ENCODE measurements at places on chromosomes 5 and 9. TPM values are rescaled to one million over a fixed set of nuclear protein-coding genes. Genes with fewer than 3 reads are reported as not detected.

Gene PCDHGA8
- 2.4 TPM for total RNA-seq

Gene SPINK6
- not detected for total RNA-seq

Gene TMEM232
- total RNA-seq, result 2.5 TPM

Gene WDR38
- not detected for total RNA-seq

Gene HEMGN
- 0.83 TPM for total RNA-seq

GRCh38 chr9:107285286-107285685, 2.2 kb downstream of the RAD23B start:
- no peak for DNase-seq

DNA sequence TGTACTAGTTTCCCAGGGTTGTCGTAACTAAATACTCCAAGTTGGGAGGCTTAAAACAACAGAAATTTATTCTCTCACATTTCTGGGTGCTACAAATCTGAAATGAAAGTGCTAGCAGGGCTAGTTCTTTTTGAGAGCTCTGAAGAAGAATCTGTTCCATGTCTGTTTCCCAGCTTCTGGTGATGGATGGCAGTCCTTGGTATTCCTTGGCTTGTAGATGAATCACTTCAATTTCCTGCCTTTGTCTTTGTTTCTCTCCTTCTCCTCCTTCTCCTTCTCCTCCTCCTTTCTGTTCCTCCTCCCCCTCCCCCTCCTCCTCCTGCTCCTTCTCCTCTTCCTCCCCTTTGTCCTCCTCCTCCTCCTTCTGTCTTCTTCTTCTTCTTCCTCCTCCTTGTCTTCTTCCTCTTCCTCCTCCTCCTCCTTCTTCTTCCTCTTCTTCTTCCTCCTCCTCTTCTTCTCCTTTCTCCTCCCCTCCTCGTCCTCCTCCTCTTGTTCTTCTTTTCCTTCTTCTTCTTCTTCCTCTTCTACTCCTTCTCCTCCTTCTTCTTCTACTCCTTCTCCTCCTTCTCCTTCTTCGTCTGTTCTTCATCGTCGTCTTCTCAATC, 104.7 kb upstream of the ANKRD55 start:
- DNase-seq, result no peak

DNA sequence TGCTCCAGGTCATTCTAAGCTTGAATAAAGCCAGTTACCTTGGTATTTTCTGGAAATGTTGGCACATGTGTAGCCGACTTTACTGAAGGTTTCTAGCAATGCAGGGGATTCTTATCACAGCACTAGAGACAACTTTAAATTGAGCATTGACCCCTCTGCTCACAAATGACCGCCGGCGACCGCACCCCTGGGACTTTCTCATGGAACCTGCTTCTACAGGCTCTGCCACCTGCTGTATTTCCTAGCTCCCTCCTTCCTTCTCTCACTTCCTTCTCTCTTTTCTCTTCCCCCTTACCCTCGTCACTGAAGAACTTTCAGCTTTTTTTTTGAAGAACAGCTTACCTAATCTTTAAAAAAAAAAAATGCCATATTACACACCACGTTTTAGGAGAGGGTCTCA, 30.9 kb upstream of the DAB2 start:
- DNase-seq, result no peak

- no peak for DNase-seq
Measured at GRCh38 chr5:69525490-69525889, 32.9 kb downstream of the OCLN start.

DNA sequence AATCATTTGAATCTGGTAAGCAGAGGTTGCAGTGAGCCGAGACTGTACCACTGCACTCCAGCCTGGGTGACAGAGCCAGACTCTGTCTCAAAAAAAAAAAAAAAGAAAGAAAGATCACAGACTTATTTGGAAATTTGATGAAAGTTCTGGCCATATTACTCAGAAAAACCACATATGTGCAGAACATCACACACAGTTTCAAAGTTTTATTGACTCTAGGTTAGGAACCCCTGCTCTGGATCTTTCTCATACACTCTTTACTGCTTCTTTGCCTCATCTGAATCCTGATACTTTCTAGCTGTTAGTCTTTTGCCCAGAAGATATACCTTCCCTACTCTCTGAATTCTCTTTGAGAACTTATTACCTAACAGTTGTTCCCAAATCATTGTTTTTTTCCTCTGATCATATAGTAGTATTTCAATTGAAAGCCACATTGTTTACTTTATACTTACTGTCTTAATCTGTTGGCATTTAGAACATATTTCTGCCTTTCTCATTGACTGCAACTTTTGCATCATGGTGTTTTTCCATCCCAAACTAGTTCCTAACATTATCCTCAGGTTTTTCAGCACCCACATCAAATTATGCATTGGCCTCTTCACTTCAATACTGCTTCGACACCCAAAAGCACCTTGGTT, 68.7 kb downstream of the LNPEP start:
- DNase-seq, result no peak

- DNase-seq, result no peak
Measured at GRCh38 chr9:90965226-90966030, 163.8 kb downstream of the SYK start.

DNA sequence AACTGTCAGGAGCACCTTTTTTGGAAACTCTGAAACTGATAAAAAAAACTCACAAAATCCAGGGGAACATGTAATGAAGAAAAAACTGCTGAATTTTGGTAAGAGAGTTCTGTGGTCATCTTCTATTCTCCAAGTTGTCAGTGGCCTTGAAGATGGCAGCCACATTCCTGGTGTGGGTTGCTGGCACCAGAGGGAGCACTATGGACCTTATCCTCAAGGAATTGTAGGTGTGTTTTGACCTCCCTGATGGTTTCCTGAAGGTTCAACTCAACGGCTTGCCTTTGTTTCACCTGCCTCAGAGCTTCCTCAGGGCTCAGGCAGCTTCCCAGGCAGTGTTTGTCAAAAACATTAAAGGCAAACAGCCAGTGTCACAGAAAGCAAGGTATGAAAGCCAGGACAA, 2.2 kb upstream of the SLC38A9 start:
- no peak for DNase-seq

DNA sequence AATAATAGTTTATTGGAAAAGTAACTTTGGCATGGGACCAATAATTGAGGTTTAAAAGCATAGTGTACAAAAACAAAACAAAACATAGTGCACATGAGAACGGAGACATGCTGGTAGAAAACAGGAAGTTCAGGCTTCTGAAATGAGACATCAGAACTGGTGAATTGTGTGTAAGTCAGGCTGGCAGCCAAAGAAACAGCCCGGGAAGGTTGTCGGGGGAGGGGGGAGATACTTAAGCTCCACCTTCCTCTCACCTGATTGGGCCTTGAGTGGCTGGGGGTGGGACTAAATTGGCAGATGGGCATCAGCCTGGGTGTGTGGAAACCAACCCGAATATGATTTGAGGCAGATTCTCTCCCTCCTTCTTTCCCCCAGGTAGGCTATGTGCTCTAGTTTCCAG, 256.3 kb downstream of the SMARCA2 start:
- DNase-seq, result no peak

GRCh38 chr5:160466116-160466515, 44.5 kb downstream of the PTTG1 start:
- DNase-seq, result no peak

DNA sequence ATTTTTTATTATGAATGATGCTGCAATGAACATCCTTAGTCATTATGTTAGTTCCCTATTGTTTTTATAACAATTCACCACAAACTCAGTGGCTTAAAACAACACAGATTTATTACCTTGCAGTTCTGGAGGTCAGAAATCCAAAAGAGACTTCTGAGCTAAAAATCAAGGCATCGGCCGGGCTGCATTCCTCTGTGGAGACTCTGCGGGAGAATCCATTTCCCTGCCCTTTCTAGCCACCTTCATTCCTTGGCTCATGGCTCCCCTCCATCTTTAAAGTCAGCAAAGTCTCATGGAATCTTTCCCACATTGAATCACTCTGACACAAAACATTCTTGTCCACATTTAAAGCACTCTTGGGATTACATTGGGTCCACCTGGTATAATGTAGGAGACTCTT, 38.6 kb downstream of the SNX18 start:
- DNase-seq, result no peak

GRCh38 chr9:108002371-108002956, 512.9 kb upstream of the KLF4 start:
- no peak for DNase-seq

GRCh38 chr9:124342776-124343485, 72.3 kb downstream of the PSMB7 start:
- no peak for DNase-seq

DNA sequence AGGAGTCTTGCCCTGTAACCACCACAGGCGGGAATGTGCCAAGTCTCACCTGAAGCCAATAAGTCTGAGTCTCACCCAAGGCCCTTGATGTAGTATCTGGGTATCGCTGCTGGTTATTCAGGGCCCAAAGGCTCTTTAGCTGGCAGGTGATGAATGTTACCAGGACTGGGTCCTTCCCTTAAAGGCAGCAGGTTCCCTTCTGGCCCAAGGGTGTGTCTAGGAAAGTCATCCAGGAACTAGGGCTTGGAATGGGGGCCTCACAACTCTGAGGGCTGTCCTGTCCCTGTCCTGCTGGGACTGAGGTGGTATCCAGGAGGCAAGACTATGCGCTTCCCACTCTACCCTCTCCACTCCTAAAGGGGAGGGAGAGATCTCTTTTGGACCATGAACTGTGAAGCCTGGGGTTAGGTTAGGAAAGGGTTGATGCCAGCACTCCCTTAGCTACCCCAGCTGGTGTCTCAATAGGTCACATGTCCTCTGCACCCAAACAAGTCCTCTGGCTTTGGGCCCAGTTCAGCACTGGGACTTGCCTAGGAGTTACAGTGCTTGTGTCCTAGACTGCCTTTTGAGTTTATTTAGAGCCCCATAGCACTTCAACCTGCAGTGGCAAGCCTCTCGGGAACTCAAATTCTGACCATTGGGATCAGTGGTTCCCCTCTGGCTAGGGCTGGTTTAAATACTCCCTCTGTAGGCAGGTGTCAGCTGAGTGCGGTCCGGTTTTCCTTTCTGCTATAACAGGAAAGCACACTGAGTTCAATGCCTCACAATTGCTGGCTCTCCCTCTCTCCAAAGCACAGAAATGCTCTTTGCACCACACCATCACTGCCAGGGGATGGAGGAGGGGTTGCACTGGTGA, 22.5 kb upstream of the RANBP3L start:
- DNase-seq, result no peak

- no peak for DNase-seq
Measured at GRCh38 chr5:107806705-107807104, 136.0 kb upstream of the EFNA5 start.

DNA sequence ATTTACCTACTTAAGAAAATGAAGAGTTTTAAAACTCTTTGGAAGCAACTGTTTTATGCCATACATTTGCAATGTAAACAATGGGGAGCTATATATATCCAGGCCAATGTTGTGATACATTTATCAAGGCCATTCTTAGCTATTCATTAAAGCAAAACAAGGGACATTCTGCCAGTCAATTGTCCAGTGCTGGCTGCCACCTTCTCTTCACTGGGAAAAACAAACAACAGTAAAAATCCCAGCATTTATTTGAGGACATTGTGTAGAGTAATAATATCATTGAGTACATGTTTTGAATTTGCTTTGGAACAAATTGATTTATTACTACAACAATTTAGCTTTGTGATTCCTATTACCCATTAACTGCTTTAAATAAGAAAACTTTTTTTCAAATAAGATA, 1107.4 kb downstream of the DTWD2 start:
- no peak for DNase-seq

DNA sequence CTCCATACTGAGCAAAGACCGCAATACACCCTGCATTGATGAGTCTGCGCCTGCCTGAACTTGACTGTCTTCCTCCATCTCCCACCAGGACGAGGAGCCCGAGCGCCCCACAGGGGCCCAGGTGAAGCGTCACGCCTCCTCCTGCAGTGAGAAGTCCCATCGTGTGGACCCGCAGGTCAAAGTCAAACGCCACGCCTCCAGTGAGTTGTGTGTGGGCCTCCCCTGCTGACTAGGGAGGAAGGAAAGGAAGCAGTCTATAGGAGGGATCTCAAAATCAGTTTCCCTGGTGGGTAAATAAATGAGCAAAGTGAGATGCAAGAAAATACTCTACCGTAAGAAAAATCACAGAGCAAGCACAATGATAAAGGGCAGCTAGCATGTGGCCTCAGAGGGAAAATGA, 22.8 kb upstream of the GRPEL2 start:
- DNase-seq, result no peak

DNA sequence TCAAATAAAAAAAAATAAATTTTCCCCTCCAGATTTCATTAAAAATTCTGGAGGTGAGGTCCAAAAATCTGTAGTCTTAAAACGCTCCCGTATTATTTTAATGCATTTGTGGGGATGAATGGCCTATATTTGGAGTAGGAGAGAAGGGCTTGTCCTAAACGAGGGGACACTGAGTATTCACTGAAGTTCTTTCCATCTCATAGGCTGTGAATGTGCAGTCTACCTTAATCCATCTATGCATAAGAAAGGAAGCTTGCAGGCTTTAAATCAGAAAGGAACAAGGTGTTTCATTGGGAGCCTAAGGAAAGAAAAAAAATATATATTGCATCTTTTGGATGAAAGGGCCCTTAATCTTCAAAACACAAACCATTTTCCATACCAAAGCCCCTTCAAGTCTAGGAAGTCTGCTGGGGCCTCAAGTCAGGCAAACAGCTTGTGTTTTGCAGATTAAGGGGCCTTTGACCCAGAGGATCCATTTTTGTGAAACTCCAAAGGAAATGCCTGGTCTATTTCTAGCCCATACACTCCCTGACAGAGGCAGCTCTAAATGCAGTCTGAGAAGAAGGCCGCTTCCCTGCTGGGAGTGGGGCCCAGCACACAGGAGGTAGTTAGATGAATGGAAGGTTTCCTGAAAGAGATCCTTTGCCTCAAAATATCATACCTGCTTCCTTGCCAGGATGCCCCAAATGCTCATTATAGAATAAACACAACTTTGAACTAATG, 35.6 kb downstream of the BRINP1 start:
- DNase-seq, result no peak

DNA sequence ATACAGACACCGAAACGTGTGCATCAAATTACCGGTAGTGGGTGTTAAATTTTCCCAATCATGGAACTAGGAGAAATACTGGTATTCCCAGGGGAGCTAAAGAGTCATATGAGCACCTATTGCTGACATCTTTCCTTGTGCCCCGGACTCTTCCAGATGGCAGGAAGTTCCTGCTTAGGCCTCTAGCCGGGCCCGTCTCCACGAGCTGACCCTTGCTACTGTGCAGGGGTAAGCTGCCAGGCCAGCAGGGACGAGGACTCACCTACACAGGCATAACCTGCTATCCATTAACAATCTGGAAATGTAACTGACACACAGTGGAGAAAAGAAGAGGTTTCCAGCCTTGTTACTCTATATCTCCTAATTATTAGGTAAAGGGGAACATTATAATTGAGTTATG, 16.2 kb upstream of the SSBP2 start:
- no peak for DNase-seq

DNA sequence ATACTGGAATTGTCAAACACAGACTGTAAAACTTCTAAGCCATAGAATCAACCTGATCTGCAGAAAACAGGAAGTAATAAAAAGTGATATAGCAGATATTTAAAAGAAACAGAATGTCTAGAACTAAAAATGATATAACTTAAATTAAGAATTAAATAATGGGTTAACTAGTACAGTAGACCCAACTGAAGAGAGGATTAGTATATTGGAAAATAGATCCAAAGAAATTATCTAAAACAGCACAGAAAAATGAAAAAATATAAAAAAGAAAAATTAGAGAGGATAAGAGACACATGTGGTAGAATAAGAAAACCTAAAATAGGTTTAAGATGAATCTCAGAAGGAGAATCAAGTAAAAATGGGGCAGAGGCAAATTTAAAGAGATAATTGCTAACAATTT, 219.9 kb downstream of the SEMA6A start:
- DNase-seq, result no peak

Measured in posterior vena cava (tissue), 2 donors.